ENCODE measurements at places on chromosomes 2 and 18.
A peak's percentile ranks its signal among the peaks of the same experiment; 100 is the strongest.

GRCh38 chr2:38751596-38752410, 642 bp upstream of the SRSF7 start:
- DNase-seq, result no peak

DNA sequence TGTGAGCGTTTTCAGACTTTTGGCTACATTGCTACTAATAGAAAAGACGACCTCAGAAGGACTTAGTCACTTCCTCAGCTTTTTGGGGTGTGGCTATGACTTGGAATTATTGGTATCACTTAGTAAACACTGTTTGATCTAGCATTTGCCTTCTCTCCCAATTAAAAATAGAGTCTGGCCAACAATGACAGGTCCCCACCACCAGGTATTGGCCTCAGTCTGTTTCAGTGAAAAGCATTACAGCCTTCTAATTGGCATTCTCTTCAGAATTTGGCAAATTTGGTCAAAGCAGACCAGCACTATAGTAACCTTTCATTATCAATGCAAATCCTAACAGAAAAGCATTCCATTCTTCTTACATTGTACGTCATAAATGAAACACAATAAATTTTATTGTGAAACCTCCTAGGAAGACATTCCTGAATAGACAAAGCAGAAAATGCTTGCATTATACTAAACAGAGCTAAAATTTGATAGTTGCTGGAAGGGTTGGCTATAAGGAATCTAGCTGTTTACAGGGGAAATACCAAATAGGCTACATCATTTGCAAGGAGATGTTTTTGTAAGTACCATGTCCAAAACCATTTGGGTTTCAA, 613.9 kb downstream of the IRS1 start:
- no peak for DNase-seq

DNA sequence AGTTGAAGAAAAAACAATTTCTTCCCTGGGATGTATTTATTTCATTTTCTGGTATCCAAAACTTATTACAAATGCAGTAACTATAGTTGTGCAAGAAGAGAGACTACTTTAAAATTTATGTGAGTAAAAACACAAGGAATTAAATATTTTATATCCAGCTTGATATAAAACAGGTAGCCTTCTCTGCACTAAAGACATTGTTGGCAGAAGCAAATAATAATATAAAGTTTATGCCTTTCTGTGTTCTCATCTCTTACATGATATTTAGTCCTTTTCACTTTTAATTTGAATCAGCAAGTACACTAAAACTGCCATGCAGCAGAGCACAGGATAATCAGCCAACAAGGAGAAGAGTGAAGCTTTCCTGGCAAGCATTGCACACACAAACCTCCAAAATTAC, 352.7 kb downstream of the ARL6IP6 start:
- DNase-seq, result no peak

DNA sequence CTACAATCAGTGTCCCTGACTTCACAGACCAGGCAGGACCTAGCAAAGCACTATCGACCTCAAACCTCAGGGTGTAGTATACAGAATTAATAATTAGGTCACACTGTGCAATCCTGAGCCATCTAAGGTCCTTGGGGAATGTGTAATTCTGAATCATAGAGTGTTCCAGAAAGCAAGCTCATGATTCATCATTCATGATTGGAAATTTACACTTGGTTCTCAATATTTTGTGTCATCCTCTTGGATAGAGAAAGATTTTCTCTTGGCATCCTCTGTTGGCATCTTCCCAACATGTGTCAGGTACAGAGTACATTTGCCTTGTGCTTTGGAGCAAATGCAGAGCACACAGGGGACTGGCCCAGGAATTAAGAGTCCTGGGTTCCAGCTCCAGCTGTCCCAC, 245.0 kb upstream of the NT5C1B start:
- no peak for DNase-seq

DNA sequence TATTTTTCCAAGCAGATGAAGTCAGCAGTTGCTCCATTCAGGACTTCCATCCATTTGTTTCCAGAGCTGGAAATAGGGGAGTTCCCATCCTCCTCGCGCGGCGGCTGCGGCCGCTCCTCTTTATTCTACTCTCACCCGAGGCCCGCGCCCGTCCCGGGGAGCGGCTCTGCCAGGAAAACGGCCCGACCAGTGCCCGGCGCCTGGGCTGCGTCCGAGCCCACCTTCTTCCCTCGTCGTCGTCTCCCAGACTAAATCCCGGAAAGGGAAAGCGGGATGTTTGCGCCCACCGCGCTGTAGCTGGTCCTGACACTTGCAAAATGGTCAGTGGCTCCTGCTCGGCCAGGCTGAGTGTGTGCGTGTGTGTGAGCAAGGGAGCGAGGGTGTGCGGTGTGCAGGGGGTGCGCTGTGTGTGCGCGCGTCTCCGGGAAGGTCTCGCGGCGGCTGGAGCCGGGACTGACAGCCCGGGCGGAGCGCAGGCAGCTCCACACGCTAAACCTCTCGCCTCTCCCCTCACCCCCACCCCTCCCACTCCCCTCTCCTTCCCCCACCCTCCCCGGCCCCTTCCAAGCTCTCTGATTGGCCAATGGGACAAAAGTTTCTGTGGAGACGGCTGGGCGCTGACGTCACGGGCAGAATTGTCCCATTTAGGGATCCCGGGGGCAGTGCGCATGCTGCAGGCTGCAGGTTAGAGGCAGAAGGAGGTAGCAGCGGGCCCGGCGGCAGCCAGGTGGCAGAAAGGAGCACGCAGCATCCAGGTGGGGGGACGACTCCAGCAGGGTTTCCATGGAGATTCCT, at the start of gene NOL4:
Gene NOL4 (minus strand): TSS at position 491 of the 795 bp plus-strand sequence. CDS start 1,660 bp downstream, outside the sequence.
- peak; percentile 90 for DNase-seq

GRCh38 chr2:60365556-60365955, 187.9 kb downstream of the BCL11A start:
- DNase-seq, result no peak

- no peak for DNase-seq
Measured at GRCh38 chr18:50614838-50615237, 55.0 kb downstream of the MAPK4 start.

- no peak for DNase-seq
Measured at GRCh38 chr2:102483086-102483485, 10.1 kb downstream of the SLC9A4 start.
